ENCODE measurements at places on chromosomes 12 and 14.

- DNase-seq: no peak
Measured at GRCh38 chr12:109222062-109222461, 87.0 kb downstream of the FOXN4 start.

GRCh38 chr12:107094183-107094448, 767 bp upstream of the CRY1 start:
- no peak for DNase-seq

GRCh38 chr12:119014368-119014767, 33.0 kb downstream of the SRRM4 start:
- no peak for DNase-seq

DNA sequence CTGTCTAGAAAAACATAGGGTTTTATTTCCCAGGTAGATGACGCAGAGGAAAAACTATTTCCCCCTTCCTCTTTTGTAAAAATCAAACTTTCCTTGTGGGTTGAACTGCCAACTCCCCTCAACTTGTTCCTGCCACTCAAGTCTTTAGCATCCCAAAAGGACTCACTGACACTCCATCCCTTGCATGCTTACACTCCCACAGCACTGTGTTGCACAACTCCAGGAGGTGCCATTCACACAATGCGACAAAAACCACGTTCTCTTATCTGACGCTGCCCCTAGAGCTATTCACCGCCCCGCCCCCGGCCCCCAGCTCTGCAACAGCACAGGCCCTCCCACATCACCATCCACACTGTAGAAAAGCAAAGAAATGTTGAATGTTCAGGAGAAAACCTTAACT, 16.9 kb upstream of the STON2 start:
- DNase-seq: no peak

- no peak for DNase-seq
Measured at GRCh38 chr12:127726671-127727315, 540.2 kb upstream of the TMEM132C start.

- no peak for DNase-seq
Measured at GRCh38 chr12:53744751-53745150, 7.0 kb downstream of the CISTR start.

- peak; percentile 7 for DNase-seq
Measured at GRCh38 chr12:125185740-125186470, 120.7 kb downstream of the AACS start.

- no peak for DNase-seq
Measured at GRCh38 chr12:86331012-86331411, 74.8 kb upstream of the MGAT4C start.

GRCh38 chr12:101826766-101827368, 3.9 kb downstream of the GNPTAB start:
- no peak for DNase-seq

- DNase-seq: no peak
Measured at GRCh38 chr12:90250042-90250441, 541.4 kb upstream of the ATP2B1 start.

DNA sequence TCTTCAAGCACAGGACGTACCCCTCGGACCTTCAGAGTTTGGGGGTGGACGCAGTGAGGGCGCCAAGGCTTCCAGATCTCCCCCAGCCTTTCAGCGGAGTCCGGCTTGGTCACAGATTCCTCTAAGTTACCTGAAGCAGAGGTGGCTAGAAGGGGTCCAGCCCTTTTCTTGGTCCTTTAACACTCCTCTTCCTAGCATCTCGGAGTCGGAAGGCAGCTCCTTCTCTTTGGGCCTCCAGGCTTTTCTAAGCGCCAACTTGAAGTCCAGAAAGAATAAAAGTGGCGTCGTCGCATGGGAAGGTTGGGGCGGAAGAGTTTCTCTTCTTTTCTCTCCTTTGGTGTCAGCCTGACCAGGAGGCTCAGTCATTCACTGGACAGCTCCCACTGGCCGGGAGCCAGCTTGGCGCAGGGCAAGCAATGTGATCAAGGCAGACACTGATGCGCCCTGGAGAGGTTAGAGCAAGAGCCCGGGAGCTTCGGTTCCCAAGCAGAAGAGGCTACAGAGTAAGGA, 9.6 kb downstream of the OR6S1 start:
- DNase-seq: no peak

DNA sequence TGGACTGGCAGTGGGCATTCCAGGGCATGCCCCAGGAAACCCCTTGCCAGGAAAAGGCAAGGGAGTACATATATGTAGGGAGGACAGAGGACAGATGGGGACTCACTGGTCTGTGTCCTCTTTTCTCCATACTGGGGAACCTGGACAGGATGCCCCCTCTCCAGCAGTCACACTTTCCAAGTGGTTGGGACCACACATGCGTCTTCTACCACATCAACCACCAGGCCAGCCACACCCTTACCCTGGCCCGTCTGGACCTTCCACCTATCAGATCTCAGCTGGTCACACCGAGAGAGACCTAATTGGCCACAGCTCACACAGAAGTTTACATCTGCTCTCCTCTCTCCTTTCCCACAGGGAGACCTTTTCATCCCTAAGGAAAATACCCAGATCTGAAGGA, 8.3 kb downstream of the ANKRD33 start:
- no peak for DNase-seq

DNA sequence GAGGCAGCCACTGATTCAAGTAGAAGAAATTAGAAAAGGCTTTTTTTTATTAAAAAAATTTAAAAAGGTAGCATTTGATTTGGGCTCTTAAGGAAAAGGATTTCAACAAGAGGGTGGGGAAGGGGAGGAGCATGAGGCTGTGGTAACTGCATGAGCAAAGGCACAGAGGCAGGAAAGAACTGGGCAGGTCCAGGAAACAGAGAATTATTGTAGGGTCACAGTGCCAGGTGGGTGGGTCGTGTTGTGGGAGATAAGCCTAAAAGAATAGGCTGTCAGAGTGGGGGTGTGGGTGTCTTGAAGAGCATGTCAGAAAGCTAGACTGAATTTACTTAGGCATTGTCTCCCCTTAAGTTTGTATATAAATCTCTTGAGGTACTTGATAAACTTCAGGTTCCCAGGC, 7.8 kb downstream of the LIMA1 start:
- no peak for DNase-seq

DNA sequence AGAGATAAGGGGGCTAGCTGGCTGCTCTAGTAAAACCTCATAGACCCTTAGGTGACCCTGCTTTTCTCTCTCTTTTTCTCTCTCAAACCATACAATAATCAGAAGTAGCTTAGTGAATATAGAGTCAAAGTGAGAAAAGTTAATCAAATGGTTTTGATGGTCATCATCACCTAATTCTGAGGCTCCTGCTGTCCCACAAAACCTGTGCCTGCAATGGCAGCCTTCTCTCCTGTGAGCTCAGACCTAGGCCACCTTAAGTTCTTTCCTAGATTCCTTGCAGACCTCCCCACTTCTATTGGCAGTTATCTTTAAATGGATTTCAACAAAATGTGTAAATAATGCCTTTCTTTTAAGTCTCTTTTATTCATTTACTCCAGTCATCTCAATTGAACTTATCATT, 1.5 kb upstream of the RPAP3 start:
- no peak for DNase-seq

Measured in stimulated activated CD4-positive, alpha-beta T cell treated with anti-CD3 and anti-CD28 coated beads, Interleukin-15, amount 100 ng/mL, for 1 hour (primary cell).